ENCODE measurements at places on chromosomes 4 and X.

DNA sequence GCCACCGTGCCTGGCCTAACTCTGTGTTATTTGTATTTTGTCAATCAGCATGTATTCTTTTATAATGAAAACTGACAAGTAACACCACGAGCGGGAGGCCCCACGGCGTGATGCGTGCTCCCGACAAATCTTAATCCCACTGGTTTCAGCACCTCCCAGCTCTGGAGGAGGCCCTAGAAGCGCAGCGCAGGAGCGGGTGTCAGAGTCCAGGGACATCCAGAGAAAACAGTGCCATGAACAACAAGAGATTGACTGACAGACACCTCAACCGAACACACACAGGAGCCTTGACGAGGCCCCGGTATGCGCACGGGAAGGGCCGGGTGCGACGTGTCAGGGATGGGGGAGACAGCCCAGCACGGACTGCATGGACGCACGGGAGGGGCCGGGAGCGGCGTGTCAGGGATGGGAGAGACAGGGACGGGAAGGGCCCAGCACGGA is 23.0 kb downstream of the GAK start:
- DNase-seq: no peak

DNA sequence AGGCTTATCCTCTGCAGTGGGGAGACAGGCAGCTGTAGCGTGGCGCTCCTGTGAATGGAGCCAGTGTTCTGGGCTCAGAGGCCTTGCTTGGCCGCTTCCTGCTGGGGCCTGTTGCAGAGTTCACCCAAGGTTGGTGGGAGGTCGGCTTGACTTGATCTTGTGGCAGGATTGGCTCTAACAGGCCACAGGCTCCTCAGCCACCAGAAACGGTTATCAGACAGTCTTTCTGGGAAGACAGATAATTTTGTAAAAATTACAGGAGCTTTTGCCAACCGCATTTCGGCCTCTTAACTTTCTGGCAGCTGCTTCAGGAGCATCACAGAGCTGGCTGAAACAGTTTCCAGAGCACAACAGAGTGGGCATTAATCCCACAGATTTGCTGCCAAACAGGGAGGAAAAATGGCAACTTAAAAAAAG is 66.4 kb downstream of the DIPK2B start:
- no peak for DNase-seq

DNA sequence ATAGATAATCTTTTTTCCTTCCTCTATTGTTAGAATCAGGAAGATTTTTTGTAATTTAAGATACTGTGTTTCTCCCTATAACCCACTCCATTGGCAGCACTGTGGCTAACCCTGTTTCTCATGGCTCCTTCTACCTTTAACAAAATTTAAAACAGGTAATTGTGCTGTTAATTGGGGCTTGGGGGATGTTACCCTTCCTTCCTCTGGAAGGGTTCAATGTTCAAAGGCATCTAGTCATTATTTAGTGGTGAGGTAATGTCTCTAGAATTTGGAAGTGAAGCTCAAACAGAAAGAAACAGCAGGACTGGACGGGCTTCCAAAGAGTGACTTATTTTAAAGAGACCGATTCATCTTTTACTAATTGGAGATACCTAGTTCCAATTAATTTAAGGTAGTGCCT is 166.4 kb downstream of the TRIML1 start:
- DNase-seq: no peak

DNA sequence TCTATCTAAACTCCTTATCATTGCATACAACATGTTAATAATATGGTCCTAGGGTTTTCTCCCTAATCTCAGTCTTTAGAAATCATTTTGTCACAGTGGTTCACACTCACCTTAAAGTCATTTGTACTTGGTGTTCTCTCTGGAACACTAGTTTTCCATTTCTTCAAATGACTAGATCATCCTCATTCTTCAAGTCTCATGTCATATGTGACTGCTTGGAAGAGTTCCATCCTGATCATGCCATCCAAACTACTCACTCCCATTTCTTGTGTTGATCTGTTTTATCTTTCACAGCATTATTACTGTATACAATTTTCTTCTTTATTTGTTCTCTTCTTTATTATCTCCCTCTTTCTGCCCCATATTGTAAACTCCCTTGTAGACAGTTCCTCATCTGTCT is 66.5 kb downstream of the HTR2C start:
- DNase-seq: peak; percentile 1

- no peak for DNase-seq
These were observed 117.7 kb downstream of the ADAMTS3 start for GRCh38 chr4:72451349-72451748.

DNA sequence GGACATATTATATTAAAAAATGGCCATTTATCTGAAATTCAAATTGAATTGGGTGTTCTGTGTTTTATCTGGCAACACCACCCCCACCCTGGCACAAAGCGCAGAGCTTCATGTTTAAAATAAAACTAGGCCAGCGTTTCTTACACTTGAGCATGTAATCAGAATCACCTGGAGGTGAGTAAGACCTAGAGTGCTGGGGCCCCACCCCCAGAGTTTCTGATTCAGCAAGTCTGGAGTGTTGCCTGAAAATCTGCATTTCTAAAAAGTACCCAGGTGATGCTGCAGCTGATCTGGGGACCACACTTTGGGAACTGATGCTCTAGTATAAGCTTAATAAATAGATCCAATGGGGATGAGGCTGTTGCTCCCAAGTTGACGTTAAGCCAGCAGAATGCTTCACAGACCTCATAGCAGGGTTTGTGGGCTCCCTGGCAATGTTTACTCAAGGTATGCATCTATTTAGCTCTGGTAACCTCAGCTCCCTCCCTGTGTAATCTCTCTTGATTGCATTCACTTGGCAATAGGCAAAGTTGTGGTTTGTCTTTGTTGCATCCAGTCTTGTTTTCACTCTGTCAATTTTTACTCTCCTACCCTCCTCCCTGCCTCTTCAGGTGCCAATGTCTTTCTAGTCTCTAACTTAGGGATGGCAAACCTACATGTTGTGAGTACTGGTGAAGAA is 99.8 kb upstream of the TEX13D start:
- no peak for DNase-seq

GRCh38 chr4:55314141-55314820 is 31.8 kb upstream of the SRD5A3 start:
- no peak for DNase-seq

GRCh38 chr4:101022151-101023024 is 324.9 kb downstream of the PPP3CA start:
- DNase-seq: peak; percentile 33

GRCh38 chrX:153686711-153687110 is 1.0 kb upstream of the SLC6A8 start:
- no peak for DNase-seq

DNA sequence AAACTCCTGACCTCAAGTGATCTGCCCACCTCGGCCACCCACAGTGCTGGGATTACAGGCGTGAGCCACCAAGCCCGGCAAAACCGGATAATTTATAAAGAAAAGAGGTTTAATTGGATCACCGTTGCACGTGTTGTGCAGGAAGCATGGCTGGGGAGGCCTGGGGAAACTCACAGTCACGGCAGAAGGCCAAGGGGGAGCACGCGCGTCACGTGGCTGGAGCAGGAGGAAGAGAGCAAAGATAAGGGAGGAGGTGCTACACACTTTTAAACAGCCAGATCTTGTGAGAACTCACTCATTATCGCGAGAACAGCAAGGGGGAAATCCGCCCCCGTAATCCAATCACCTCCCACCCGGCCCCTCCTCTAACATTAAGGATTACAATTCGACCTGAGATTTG is 177.9 kb upstream of the TENM3 start:
- DNase-seq: no peak

DNA sequence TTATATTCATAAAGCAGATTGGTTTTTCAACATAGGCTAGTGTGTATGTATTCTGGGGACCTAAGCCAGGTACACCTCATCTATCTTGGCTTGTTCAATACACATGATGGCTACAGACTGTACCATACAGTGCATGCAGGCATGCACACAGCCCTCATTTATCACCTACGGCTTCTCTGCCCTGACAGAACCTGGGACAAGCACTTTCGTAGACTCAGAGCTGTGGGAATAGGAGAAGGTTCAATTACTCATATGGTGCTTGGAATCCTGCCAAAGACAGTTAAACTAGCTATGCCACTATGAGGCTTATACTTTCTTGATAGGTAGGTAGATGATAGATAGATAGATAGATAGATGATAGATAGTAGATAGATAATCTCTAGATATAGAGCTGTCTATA is 457.2 kb downstream of the GALNTL6 start:
- DNase-seq: no peak

DNA sequence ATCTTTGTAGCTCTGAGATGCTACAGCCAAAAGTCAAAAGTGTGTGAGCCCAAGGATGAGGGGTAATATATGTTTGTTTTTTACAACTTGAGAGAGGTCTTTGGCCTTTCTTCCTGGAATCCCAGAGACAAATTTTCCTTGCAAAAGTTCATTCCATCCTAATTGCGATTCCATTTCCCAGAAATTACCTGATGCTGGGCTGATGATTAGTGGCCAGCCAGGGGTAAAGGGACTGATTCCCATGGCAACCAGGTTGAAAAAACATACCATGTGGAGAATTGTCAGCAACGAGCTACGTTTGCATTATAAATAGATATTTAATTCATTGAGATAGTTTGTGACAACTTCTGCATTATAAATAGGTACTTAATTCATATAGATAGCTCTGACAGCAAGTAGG is 17.8 kb downstream of the IGSF1 start:
- DNase-seq: no peak

GRCh38 chr4:128287141-128287870 is at the start of gene PGRMC2:
TSS of gene PGRMC2 (minus strand) at chr4:128287813. CDS start at chr4:128287790, 23 bp downstream.
- peak; percentile 49 for DNase-seq

DNA sequence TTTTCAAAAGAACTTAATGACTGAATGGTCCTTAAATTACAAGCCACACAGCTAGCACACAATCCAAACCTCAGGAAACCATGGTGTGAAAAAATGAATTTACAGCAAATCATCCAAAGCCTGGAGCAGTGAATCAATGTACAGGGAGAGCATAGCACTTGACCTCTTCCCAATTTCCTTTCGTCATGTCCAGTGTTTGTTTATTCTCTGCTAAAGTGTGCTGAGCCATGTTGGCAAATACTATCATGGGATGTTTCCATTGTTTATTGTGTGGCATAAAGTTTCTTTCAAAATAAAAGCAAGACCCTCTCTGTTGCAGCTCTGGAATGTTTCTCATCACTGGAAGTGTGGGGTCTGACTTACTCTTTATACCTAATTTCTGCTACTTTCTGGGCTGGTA is 25.4 kb upstream of the FAM47B start:
- DNase-seq: no peak

DNA sequence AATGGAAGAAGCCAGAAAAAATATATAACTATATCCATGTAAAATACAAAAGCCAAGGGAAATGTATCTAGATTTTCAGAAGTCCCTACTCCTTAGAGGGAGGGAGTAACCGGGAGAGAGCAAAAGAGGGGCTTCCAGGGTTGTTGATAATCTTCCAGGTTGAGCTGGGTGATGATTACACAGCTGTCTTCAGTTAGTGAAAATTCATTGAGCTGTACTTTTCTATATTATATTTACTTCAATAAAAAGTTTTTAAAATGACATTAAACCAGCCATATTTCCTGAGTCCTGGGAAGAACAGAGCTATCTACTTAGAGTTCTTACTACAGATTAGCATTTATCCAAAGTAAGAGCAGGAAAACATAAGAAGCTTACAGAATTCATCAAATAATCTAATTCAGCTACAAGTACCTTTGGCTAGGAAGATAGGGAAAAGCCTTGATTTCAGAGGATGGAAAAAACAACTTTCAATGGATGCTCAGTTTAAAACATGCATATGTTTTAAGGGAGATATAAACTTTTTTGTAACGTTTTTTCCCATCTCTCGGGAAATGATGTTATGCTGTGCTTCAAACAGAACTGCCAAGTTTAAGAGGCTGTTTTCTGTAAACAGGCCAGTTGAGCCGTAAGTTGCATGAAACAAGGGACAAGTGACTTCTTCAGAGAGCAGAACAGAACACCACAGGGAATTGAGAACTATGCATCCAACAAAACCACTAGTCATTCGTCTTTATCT is 204.6 kb downstream of the SCFD2 start:
- DNase-seq: no peak

GRCh38 chrX:132467026-132467425 is 21.8 kb downstream of the MBNL3 start:
- peak; percentile 49 for DNase-seq

GRCh38 chr4:147683717-147684700 is at the start of gene PRMT9:
TSS of gene PRMT9 (minus strand) at chr4:147684163. CDS start at chr4:147683987, 176 bp downstream.
- peak; percentile 89 for DNase-seq

- DNase-seq: peak; percentile 36
These were observed 63.3 kb downstream of the GPAT3 start for GRCh38 chr4:83599183-83599582.

GRCh38 chr4:58166490-58166889 is 1056.3 kb upstream of the IGFBP7 start:
- DNase-seq: no peak

DNA sequence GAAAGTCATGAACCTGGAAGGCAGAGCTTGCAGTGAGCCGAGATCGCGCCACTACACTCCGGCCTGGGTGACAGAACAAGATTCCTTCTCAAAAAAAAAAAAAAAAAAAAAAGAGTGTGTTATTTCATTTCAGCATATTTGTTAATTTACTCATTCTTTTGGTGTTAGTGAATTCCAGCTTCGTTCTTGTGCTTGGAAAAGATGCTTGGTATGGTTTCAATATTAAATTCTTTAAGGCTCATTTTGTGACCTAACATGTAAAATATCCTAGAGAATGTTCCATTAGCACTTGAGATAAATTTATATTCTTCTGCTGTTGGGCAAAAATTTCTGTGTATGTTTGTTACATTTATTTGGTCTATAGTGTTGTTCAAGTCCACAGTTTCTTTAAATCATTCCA is 66.8 kb downstream of the SPIN3 start:
- DNase-seq: no peak

DNA sequence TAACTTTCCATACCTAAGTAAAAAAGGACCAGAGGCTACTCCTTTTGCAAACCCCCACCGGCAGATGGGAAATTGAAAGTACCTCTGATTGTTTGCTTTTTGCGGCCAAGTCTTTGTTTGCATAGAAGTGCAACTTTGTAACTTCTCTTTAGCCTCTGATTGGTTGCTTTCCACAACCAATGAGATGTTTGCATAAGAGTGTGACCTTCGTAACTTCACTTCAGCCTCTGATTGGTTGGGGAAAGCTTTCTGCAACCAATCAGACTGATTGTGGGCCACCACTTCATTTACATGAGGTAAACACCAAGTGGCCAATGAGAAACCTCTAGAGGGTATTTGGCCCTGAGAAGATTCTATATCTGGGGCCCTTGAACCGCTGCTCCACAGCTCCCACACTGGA is 48.8 kb upstream of the PGRMC1 start:
- DNase-seq: no peak

DNA sequence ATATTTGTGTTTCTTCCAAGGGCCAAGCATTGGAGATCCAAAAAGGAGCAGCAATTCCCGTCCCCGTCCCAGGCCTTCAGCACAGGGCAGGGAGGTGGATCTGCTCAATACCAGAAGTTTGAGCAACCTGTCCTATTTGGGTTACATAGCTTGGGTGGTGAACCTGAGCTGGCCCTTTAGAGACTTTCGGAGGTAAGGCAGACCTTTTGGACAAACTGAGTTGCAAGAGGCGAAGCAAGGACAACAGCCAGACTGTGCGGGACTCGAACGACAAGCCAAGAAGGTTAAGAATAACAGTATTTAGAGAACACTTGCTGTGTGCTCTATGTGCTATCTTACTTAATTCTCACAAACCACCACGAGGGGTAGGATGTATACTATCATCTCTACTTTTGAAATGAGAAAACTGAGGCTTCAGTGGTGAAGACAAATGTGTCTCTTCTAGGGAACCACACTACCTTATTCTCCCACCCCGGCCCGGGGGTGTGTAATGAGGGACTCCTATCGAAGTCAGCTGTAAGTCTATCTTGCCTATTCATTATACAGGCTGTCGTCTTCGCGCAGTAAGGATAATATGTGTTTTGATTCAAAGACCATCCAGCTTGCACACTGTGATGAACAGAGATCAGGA is 1.3 kb downstream of the NOP14 start:
- DNase-seq: no peak

- DNase-seq: no peak
These were observed 114.9 kb downstream of the PPARGC1A start for GRCh38 chr4:23774909-23775308.
